IPS DF 19.7 (cell line): ENCODE measurements at places on chromosomes 5 and 9.

GRCh38 chr9:83511051-83511450 is 27.1 kb downstream of the FRMD3 start:
- no peak for DNase-seq

GRCh38 chr5:154428208-154428607 is 17.6 kb upstream of the SAP30L start:
- no peak for DNase-seq

GRCh38 chr5:81694726-81695125 is 56.2 kb downstream of the SSBP2 start:
- DNase-seq = no peak

DNA sequence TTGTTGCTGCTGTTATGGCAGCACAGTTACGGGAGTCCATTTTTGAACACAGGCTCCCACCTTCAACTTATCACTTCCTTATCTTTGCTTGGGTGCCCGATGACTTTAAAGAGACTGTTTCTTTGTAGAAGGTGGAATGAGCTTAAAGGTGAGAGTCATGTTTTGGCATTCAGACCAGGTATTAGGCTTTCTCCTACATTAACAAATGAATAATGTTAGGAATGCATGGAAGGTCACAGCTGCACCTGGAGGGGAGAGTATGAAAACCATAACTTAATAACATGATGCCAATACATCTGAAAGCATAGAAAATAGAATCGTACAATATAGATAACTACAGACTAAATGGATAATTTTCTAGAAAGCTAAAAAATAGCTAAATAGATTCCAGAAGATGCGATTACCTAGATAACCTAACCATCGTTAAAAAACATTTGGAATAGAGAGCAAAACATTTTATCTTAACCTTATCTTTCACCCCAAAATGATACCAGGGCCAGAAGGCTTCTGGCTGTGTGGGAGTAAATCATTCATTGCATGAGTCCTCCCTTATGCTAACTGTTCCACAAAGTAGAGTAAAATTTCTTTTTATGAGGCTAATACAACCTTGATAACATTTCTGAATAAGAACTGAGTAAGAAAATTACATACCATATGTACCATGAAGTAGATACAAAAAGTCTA is 126.2 kb upstream of the ADCY2 start:
- DNase-seq = no peak

- no peak for DNase-seq
Observed at GRCh38 chr5:39169081-39169480, 50.3 kb downstream of the FYB1 start.

GRCh38 chr5:17304282-17304681 is 86.9 kb downstream of the BASP1 start:
- no peak for DNase-seq
